ENCODE measurements at places on chromosomes 16 and 17. TPM values are rescaled to one million over a fixed set of nuclear protein-coding genes. Genes with fewer than 3 reads are reported as not detected.
A peak's percentile ranks its signal among the peaks of the same experiment; 100 is the strongest.

Gene TCAP
- 1.5 TPM for total RNA-seq

DNA sequence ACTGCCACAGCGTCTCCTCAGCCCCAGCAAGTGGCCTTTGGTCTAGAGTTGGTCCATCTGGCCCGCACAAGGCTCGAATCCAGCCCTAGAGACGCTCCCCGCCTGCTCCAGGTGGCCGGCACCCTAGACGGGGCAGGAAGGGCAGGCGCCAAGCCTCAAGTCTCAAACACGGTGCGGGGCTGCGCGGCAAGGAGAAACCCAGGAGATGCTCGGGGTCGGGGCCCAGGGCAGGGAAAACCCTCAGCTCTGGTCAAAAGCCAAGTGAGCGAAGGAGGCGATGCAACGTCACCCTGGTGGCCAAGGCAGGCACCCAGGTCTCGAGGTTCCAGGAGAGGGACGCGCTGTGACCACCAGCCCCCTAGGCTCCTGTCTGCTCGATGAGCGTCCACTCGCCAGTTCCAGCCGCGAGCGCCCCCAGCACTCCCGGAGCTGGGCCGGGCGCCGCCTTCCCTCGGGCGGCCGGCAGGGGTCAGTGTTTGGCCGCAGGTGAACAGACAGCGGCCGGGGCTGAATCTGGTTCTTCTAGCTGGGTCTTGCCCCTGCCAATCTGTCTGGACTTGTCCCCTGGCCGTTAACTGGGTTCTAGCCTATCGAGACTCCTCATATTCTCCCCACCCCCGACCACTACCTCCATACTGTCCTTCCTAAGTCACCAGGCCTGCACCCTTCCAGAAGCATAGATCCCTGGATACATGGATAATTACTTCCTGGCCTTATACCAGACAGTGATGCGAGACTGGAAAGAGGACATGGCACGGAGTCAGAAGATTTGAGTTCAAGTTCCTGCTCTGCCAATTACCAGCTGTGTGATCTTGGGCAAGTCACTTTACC is 44.0 kb downstream of the PRAC1 start:
- peak; percentile 78 for DNase-seq

Gene KRT40
- not detected for total RNA-seq

DNA sequence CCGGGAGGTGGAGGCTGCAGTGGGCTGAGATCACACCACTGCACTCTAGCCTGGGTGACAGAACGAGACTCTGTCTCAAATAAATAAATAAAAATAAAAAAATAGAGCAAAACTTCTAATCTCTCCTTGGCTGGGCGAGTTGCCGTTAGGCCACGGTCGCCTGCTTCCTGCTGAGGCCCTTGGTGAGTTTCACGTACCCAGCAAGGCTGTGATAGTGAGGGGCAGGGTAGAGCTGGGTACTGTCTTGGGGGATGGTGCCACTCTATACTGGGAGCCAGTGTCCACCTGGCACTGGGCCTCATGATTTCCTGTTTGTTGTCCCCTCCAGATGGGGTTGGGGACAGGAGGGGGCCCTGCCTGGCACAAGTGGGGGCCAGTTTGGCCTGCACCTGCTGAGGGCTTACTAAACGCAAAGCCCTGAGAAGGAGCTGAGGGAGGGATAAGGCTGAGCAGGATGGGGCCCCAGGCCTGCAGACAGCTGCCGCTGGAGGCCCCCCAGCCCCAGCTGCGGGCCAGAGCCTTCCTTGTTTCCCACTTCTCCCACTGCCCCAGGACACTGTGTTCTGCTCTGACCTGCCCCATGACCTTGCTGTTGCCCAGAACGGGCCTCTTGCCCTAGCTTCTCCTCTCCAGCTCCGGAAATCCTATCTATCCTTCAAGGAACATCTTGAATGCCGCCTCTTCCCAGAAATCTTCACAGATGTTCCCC is 25.4 kb downstream of the GJD3 start:
- no peak for DNase-seq

Gene PRSS33
- 0.46 TPM for total RNA-seq

DNA sequence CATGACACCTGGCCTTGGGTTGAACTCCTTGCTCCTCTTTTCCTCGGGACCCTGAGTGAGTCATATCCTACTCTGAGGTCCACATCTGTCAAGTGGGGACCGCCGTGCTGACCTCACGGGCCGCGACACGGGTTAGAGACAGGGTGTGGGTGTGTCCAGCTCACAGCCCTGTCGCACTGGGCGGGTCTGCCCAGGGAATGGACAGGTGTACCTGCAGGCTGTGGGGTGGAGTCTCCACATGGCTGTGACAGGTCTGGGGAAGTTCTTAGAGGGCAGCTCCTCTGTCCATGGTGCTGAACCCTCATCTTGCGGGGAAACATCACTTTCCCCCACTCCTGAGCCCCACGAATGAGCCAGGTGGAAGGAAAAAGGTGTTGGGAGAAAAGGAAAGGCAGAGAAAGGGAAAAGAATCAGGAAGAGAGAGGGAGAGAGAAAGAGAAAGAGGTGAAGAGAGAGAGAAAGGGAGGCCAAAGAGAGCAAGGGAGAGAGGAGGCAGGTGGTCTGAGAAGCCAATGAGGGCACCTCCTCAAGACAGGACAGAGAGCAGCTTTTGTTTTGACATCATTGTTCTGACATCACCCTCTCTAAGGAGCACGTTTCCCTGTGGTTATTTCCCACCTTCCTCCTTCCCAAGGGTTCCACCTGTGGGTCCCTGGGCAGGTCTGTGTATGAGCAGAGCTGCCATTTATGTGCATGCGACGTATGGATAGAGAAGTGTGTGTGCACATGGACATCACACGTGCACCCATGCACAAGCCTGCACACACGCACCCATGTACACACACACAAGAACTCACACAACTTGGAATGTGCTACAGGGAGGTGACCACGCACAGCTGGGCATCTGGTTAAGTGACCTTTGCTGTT is 32.6 kb upstream of the CBFA2T3 start:
- DNase-seq, result peak; percentile 23

Gene NOD2
- 13.0 TPM for total RNA-seq

Gene SARM1
- 24.3 TPM for total RNA-seq

- no peak for DNase-seq
These were observed 14.7 kb upstream of the TMEM220 start for GRCh38 chr17:10744501-10745000.

DNA sequence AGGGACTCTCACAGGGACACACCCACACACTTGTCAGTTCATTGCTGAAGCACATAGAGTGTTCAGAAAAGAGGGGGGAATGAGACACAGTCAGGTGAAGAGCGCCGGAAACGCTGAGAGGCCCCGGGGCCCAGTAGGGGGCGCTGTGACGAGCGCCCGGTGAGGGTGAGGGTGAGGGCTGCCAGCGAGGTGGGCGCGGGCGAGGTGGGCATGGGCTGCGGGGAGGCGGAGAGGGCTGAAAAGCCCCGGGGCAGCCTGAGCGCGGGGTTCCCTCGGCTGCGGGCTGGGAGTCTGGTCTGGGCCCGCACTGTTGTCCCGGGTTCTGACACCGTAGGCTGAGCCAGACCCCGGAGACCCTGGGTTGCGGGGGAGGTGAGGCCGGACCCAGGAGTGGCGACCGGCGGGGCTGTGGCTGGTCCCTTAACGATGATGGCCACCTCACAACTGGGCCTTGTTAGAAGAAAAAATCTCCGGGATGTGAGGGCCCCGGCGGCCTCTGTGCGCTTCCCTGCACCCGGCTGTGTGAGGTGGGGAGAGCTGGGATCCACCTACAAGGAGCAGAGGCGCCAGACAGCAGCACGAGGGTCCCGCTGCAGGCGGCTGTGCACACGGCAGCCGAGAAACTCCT is 91.4 kb downstream of the C16orf78 start:
- peak; percentile 10 for DNase-seq

Gene CDRT15
- not detected for total RNA-seq

DNA sequence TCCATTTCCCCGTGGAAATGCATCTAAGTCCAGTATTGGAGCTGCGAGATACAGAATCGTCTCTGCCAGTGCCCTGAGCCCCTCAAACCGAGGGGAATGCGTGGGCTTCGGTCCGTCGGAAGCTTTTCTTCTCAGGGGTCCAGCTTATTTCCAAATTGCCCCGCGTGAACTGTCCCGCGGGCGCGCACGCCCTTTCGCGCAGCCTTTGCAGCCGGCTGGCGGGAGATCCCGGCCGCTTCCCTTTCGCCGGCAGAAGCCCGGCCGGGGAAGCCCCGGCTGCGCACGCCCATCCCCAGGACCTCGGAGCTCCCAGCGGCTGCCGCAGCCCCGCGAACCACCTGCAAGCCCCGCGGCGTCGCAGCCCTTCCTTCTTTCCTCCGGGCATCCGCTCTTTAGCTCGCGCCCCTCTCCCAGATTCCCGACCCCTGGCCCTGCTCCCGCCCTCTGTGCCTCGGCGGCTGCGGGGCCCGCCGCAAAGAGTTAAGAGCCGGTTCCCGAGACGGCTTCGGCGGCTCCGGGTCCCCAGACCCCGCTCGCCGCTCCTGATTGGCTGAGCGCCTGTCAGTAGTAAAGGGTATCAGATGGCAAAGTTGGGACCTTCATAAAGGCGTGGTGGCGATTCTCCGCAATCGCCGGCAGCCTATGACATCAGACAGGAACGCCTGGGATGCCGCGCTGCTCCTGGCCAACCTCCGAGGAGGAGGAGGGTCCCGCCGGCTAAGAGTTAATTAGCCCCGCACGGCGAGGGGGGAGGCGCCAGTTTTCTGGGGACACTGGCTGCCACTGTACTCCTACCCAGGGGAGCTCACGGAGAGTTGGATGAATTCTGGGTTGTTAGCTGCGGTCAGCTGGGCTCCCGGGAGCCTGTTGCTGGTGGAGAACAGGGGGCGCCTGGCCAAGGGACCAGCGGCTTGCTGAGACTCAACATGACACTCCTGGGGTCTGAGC is at the start of gene MYOCD:
Gene MYOCD (plus strand): TSS at position 628 of the 948 bp plus-strand sequence. CDS start 299 bp downstream, at position 927.
- no peak for DNase-seq

Gene WFDC1
- not detected for total RNA-seq

Gene TBC1D3G
- total RNA-seq, result not detected

- DNase-seq, result no peak
These were observed 124.5 kb upstream of the ZFHX3 start for GRCh38 chr16:73172241-73172972.

DNA sequence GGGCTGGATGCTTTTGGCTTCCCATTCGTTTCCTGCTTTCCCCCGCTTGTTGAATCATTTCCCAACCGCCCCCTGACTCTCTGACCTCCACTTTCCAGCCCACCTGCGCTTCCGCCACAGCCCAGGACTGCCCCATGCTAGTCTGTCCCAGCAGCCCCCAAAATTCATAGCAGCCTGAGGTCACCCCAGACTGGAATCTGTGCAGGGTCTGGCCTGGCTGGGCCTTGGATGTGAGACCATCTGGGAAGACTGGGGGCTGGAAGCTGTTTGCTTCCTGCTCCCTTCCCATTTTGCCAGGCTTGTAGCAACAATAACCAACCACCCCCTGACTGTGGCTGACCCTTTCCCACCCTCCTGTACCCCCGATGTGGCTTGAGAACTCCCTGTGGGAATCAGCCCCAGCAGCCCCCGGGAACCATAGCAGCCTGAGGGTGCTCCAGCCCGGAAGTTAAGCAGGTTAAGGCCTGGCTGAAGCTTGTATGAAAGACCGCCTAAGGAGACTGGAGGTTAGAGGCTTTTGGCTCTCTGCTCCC is 2290.8 kb downstream of the TP53TG3F start:
- no peak for DNase-seq

Gene SLC26A11
- 25.9 TPM for total RNA-seq

DNA sequence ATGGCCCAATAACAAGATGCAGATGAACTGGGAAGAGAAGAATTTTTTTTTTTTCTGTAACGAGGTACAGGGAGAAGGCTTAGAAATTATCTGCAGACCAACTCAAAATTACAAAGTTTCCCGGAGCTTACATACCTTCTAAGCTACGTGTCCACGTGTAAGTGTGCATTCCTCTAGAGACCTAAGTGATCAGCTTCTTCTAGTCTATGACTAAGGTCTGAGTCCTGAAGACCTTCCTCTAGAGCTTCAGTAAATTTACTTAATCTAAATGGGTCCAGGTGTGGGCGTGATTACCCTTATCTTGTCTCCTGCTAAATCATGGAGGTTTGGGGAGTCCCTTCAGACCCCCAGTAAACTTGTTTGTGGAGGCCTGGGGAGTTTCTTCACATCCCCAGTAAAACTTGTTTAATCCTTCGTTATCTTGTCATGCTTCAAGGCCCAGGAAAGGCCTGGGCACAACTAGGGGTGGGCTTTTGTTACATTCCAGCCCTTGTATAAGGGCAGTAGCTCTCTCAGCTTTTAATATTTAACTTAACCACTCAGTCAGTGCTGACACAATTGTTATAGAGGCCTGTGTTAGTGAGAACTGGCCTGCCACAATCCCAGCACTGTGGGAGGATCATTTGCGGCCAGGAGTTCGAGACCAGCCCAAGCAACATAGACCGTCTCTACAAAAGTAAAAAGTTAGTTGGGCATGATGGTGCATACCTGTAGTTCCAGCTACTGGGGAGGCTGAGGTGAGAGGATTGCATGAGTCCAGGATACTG is 342.3 kb downstream of the SNX29 start:
- DNase-seq, result no peak

DNA sequence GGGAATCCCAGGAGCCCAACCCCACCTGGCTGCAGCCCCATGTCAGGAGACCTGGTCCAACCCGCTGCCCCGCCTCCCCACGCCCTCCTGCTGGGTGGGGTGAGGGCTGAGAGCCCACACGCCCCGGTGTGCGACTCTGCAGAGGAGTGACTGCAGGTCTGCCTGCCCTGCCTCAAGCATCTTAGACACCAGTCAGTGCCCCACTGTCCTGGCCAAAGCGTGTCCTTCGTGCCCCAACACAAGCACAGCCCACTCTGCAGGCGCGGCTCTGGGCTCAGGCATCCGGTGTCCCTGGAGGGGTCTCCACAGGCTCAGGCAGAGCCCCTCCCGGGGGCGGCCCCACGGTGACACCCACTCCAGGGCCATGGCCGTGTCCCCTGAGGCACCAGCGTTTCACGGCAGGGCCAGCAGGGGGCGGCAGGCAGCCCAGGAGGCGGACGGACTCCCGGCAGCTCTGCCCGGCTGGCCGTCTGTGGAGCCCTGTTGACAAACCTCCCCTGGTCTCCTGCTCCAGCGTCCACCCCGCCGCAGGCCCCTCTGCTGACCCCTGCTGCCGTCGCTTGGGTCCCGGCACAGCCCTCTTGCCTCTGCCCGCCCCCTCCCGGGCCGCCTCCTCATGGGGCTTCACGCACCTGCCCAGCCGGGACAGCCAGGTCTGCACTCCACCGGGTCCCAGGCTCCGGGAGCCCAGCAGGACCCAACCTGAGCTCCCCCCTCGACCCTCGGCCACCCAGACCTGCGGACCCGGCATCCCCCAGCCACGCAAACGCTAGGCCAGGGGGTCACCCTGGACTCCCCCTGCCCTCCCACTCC is 8.6 kb upstream of the UBE2I start:
- peak; percentile 85 for DNase-seq

- no peak for DNase-seq
These were observed 2.5 kb upstream of the SLC13A2 start for GRCh38 chr17:28470914-28471366.

- no peak for DNase-seq
These were observed 56.3 kb downstream of the SOX9 start for GRCh38 chr17:72176951-72177660.
